Stimulated activated CD4-positive, alpha-beta T cell treated with anti-CD3 and anti-CD28 coated beads, Interleukin-4, amount 100 ng/mL, for 4 hours (primary cell): ENCODE measurements at places on chromosomes 11 and 22.

- DNase-seq: no peak
Measured at GRCh38 chr22:27994481-27995331, 75.7 kb upstream of the PITPNB start.

- DNase-seq: peak; percentile 77
Measured at GRCh38 chr22:50269970-50270665, at the start of gene MAPK11. MAPK11 (minus strand) TSS chr22:50270380; CDS start chr22:50270292, 88 bp downstream.

DNA sequence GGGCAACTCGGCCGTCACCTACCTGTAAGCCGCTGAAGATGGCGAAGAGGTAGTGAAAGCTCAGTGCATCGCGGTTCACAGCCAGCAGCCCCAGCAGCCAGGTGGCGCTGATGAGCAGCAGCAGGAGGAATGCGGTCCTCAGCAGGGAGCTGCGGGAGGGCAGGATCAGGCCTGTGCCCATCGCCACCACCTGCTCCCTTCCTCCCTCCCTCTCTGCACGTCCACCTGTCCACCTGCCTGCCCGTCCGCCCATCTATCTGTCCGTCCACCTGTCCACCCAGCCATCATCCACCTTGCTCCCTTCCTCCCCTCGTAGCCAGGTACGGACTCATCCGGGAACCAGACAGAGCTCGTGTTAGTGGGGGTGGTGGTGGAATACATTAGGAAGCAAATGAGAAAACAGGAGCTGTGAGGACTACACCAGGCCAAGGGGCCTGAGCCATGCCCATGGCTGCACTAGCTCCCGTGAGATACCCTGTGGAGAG, 32.2 kb downstream of the TRMU start:
- peak; percentile 70 for DNase-seq

- no peak for DNase-seq
Measured at GRCh38 chr22:44933666-44934453, 75.9 kb downstream of the PHF21B start.

- DNase-seq: no peak
Measured at GRCh38 chr11:88709567-88709966, 356.2 kb downstream of the GRM5 start.

DNA sequence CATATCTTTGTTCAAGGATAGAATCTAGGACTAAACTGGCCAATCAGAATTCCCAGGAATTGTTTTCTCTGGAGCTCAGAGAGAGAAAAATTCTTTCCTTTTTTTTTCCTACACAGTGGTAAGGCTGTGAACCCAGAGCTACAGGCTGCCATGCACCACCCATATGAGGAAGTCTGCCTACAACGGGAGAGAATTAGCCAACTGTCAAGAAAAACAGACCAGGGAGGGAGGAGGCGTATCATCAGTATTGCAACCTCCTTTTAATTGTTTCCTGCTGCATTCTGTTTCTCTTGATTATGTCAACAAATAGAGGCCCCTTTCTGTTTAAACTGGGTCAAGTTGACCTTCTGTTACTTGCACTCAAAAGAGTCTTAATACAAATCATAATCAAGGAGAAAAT, 176.5 kb upstream of the UBASH3B start:
- DNase-seq: no peak

- DNase-seq: no peak
Measured at GRCh38 chr11:99682171-99682570, 661.4 kb downstream of the CNTN5 start.

DNA sequence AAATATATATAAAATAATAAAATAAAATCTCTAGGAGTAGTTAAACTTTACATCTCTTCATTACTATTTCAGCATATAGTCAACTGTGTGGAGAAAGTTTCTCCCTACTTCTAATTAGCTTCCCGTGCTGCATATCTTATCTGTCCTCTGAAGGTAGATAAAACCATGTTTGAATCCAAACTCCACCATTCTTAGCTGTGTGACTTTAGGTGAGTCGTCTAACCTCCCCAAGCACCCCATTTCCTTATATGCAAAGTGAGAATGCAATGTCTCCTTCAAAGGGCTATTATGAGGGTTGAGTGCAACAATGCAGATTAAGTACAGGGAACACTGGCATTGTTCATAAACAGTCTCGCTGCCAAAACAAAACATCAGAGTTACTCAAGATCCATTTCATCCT, 80.8 kb upstream of the DRD2 start:
- no peak for DNase-seq

DNA sequence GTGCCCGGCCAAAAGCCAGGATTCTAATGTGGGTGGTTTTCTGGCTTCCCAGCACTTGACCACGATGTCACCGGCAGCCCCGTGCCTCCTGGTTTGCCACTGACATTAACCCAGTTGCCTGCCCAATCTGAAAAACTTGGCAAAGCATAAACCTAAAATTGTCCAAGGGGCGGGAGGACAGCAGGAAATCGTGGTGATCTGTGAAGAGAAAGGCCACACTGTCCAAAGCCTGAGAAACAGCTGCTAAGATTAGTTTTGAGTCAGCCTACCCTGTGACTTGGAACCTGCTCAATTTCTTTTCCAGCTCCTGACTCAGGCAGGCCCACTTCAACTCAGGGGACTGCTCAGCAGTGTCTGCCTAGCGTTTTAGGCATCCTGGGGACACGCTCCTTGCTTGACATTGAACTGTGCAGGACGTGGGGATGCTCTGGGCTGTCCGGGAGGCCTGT, 8.2 kb upstream of the F2 start:
- no peak for DNase-seq

DNA sequence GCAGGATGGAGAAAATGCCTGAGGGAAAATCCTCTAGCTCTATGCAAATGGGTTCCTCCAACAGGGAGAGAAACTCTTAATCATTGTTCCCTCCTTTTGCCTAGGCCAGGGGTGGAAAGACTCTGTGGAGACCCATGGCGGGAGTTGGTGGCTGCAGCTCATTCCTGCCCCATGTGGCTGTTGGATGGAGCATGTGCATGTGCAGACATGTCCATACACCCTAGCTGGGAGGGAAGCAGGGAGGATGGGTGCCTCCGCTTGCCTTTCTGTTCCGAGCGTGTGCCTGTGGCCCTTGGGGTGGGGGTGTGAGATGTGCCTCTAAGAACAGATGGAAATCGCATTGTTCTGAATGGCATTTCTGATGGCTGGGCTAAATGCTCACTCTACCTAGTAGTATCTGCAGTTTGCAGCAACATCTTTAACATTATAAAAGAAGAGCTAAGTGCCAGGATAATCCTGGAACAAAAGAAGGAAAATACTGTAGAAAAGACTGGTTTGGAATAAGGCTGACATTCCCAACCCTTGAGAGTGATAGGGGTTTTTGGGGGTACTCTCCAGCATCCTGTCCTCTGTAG, 31.7 kb downstream of the METTL15 start:
- no peak for DNase-seq

DNA sequence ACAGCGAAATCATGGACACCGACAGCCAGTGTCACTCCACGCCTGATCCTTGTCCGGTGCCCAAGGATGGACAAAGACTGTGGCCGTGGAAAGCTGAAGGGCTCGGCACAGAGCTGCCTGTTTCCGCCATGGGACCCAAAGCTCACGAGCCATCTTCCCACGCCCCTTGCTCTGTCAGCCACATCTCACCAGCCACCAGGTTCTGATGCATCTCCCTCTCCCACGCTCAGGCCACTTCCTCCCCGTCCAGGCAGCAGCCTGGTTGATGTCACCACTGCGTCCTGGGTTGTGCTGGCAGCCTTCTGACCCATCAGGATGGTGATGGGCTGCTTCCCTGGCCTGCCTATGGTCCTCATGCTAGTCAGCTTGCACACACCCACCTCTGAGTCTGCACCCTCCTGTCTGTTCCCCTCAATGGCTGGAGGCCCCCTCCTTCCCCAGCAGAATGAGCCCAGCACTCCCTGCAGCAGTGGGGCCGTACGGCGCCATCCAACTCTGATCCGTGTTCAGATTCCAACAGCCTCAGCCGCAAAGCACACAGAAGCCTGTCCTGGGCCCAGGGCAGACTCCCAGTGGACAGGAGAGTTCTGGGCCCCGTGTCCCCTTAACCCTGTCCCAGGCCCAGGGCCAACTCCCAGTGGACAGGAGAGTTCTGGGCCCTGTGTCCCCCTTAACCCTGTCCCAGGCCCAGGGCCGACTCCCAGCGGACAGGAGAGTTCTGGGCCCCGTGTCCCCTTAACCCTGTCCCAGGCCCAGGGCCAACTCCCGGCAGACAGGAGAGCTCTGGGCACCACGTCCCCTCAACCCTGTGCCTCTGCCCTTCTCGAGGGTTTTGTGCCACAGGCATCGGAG, 259.5 kb downstream of the BRD1 start:
- no peak for DNase-seq

DNA sequence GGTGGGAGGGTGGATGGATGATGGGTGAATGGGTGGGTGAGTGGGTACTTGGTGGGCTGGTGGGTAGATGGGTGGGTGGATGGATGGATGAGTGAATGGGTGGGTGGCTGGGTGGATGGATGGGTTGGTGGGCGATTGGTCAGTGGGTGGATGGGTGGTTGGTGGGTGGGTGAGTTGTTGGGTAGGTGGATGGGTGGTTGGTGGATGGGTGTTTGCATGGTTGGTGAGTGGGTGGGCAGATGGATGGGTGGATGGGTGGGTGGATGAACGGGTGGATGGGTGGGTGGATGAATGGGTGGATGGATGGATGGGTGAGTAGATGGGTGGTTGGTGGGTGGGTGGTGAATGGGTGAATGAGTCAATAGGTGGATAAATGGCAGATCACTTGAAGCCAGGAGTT, 43.0 kb upstream of the LRRC32 start:
- DNase-seq: peak; percentile 9

GRCh38 chr22:46665751-46666280, 45.6 kb downstream of the GRAMD4 start:
- no peak for DNase-seq

- no peak for DNase-seq
Measured at GRCh38 chr11:8814923-8815240, 96.1 kb upstream of the AKIP1 start.

- no peak for DNase-seq
Measured at GRCh38 chr11:43954241-43954640, 11.8 kb downstream of the C11orf96 start.

DNA sequence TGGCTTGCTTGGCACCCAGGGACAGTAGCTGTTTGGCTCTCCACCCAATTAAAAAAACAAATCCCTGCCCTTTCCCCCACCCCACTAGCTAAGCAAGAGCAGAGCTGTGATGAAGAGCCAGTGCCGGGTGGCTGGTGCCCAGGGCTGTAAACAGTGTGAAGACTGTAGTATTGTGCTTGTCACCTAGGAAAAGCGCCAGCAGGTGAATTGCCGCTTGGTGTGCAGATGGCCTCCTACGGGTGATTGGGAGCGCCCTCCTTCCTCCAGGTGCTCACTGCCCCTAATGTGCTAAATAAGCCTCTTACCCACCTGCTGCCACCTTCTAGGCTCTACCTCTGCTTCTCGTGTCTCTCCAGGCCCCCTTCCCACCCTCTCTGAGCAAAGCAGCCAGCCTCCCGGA, 18.4 kb upstream of the RAPSN start:
- DNase-seq: no peak

DNA sequence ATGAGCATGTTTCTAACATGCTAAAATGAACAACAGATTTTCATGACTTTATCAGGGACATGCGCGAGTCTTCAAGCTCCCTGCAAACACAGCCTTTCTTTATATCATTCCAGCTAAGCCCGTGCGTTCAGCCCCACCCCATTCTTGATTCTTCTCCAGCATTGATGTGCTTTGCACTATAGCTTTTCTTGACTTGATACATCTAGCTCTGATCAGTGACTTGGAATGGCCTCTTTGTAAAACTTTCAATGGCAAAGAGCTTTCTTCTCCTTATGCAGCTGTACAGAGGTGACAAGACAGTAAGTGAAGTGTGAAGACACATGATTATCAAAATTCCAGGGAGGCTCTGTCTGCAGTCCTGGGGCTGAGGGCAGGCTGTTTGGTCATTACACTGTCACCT, 561.0 kb downstream of the OPCML start:
- DNase-seq: no peak

- DNase-seq: no peak
Measured at GRCh38 chr22:39530692-39531331, 1.7 kb downstream of the RPS19BP1 start.

DNA sequence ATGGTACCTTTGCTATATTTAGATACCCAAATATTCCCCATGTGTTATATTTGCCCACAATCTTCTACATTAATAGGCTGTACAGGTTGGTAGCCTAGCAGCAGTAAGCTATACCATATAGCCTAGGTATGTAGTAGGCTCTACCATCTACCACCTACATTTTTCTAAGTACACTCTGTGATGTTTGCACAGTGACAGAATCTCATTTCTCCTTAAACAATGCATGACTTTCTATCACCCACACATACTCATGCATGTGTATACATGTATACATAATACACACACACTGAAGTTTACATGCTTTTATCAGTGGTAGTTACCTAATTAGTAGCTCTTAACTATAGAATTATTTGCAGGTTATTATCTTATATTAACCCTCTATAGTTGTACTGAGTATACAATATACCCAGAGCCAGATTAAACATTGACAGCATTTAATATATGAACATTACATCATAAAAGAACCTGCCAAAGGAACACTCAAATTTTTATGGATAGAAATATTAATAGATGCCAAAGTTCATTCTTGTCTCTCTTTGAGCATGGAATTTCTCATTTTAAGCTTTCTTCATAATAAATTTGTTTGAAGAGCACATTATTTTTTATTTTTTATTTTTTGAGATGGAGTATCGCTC, 51.4 kb downstream of the ELP4 start:
- no peak for DNase-seq

- DNase-seq: no peak
Measured at GRCh38 chr22:17368554-17369438, 464 bp upstream of the CECR2 start.

DNA sequence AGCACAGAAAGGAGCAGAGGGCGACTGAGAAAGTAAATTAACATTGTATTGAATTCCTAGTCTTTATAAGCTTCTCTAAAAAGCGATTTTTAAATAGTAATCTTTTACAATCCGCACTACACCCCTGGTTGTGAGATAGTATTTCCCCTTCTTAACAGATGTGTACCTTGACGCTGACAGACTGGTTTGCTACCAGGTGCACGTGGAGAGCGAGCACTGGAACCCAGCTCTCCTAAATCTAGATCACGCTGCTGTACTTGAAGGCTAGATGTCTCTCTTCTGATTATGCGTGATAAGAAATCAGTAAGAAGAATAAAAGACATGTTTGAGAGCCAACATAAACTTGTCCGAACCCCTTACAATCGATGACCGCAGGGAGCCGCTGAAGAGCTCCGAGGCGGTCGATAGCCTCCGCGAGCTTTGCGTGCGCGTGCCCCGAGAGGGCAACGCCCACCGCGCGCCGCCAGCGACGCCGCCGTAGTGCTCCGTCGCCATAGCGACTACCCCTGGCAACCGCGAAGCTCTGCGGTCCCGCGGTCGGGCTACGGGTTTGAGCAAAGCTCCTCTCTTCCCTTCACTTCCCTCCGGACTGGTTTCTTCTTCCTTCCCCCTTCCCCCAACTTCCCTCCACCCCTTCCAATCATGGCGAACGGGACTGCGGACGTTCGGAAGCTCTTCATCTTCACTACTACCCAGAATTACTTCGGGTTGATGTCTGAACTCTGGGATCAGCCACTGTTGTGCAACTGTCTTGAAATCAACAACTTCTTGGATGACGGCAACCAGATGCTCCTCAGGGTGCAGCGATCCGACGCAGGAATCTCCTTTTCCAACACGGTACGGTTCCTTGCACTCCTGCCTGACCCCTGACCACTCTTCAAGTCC, at the start of gene DYNC2H1:
TSS of gene DYNC2H1 (plus strand) at position 494 of the 885 bp plus-strand sequence. CDS start at position 643, 149 bp downstream.
- peak; percentile 86 for DNase-seq

GRCh38 chr22:41501209-41501608, 32.3 kb downstream of the ACO2 start:
- DNase-seq: no peak

GRCh38 chr11:132177106-132177505, 806.7 kb downstream of the NTM start:
- no peak for DNase-seq

GRCh38 chr11:33617672-33618350, 82.8 kb downstream of the C11orf91 start:
- DNase-seq: no peak
